ENCODE measurements at places on chromosomes 2 and 18.

DNA sequence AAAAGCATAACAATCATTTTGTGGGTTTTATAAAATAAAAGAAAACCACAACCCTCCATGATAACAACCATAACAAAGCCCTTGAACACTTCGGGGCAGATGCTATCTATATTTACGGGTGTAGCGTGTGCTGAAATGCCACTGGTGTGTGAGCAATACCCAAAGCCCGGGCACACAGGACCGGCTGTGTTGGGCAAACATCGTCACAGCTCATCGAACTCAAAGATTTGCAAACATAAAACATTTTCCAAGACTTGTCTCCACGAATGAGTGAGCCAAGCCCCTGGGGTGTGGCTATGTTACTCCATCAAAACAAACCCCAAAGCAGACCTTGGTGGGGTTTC, 290.2 kb downstream of the LPIN1 start:
- ATAC-seq = peak; percentile 37

DNA sequence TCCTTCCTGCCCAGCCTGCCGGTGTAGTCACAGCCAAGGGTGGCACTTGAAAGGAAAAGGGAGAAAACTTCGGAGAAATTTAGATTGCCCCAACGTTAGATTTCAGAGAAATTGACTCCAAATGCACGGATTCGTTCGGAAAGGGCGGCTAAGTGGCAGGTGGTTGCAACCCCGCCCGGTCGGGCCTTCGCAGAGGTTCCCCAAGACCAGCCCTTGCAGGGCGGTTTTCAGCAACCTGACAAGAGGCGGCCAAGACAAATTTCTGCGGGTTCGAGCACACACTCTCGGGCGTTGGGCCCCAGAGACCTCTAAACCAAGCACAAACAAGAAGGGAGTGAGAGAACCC, 4.8 kb downstream of the ONECUT2 start:
- no peak for ATAC-seq

- ATAC-seq = no peak
Measured at GRCh38 chr2:122011493-122012270, 256.2 kb downstream of the TSN start.

DNA sequence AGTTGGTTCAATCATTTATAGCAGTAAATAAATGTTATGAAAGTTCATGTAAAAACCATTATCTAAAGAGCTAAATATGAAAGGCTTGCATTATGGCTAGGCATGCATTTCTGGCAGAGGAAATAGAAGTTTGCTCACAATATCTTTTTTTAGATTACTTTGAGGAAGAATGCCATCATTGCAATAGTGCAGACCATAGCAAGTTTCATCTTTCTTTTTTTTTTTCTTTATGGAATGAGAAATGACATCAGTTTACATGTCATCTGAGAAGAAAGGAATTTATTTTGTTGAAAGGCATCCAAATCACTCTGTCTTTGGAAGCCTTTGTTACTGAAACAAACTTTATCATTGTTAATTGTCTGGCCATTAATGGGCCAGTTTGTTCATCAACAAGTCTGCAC, 74.5 kb upstream of the NCKAP5 start:
- no peak for ATAC-seq

DNA sequence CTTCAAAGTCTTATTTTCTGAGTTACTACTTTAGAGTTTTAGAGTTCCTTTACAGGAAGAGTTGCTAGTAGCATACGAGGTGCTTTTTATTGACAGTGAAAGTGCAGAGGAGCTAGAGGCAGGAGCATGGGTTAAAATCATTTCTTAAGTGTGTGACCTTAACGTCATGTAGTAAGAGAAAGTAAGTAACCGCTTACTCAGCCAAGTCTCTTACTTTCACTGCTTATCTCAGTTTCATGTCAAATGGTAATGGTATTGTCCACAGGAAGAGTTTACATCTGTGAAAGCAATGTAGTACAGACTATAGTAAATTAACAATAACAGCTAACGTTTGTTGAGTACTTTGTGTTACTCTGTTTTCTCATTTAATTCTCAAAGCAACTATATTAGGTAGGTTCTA, 12.6 kb downstream of the NDUFAF7 start:
- peak; percentile 95 for ATAC-seq

DNA sequence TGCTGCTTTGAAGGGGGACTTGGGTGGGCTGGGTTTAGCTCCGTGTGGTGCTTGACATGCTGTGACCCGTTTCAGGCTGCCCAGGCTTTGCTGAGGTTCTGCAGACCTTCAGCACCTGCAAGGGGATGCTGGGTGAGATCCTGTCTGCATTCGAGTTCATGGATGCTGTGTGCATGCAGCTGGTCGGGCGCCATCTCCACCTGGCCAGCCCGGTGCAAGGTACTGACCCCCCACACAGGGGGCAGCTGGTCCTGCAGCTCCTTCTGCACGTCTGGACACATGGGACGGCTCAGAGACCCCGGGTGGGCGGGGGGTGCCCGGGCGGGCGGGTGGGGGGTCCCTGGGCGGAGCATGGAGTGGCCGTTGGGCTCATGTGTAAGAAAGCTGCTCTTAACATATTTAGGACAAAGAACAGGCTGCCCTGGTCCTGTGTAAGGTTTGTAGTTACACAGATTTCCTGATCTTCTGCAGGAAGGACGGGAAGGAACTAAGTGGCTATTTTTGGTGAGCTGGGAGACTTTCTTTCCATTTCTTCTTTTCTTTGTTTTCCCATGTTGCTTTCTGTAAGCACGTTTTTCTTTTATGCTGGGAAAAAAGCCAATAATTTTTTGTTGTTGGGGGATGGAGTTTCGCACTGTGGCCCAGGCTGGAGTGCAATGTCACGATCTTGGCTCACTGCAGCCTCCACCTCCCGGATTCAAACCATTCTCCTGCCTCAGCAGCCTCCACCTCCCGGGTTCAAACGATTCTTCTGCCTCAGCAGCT, 15.8 kb downstream of the D2HGDH start:
- ATAC-seq = no peak

DNA sequence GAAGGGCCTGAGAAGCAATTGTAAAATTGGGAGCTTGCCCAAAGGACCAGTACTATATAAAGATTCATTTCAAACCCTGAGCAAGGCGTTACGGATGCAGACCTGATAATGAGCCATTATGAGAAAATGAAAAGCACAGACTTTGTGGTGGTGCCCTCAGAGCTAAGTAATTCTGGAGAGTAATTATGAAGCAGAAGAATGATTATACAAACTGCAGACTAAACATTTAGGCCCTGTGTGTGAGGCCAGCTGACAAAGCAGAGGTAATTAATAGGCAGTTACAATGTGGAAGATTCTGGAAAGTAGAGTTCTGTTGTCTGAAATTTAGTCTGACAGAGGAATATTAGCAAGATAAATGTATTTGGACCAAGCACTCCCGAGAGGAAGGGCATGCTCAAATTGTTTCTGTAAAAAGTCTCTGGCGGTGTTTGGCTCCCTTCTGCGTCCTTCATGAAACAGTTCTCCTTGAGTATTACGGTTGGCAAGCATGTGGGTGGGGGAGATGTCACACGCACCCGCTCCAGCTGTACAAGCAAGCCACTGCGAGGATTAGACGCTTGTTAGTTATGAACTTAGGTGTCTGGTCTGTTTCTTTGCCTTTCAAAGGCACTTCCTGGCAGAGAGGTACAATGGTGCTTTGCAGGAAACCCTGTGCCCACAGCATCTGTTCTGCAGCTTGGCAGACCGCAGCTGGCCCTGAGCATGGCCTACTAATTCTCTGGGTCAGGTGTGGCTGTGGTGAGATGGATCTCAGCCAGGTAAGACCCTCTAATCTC, 45.5 kb downstream of the CDC42EP3 start:
- ATAC-seq = peak; percentile 50

GRCh38 chr2:47208852-47209606, 53.9 kb upstream of the STPG4 start:
- no peak for ATAC-seq

DNA sequence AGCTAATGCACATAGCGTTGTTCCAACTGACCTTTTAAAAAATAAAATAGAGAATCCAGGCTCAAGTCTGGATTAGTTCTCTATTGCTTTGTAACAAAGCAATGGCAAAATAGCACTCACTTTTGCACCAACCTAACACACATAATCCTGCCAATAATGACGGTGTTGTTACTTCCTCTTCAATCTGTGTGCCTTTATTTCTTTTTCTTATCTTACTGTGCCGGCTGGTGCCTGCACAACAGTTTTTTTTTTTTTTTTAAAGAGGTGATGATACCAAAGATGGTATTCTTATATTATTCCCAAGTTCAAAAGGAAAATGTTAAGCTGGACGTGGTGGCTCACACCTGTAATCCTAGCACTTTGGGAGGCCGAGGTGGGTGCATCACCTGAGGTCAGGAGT, 3.4 kb downstream of the PLB1 start:
- no peak for ATAC-seq

DNA sequence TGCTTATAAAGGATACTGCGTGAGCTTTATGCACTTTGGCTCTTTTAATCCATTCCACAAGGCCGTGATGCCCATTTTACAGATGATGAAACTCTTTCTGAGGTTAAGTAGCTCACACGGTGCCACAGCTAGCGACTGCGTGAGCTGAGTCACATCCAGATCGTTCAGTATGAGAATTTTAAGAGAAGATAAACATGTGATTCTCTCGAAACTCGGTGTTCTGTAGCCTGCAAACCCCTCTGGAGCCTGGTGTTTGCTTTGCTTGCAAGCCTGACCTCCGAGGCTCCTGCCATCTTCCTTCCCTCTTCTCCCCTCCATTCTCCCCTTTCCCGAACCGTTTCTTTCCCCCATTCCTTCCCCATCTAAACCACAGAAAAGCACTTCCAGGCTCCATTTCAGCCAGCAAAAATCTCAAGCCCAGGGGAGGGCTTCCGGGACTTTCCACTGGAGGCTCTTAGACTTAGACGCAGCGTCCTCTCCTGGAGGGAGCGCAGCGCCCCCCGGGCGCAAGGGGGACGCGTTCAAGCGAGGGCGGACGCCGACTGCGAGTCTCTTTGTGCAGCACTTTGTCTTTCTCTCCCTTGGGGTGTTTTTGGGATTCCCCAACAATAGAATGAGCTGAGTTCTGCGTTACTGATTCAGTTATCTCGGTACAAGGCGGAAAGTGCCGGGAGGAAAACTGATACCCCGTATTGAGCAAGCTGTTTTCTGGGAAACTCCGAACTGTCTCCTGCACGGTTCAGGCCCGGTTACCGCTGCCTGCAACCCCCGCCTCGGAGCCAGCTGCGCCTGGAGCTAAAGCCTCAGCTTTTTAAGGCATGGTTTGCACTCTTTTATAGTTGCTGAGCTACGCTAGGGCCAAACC, 38.0 kb downstream of the CYP1B1 start:
- ATAC-seq = peak; percentile 92

DNA sequence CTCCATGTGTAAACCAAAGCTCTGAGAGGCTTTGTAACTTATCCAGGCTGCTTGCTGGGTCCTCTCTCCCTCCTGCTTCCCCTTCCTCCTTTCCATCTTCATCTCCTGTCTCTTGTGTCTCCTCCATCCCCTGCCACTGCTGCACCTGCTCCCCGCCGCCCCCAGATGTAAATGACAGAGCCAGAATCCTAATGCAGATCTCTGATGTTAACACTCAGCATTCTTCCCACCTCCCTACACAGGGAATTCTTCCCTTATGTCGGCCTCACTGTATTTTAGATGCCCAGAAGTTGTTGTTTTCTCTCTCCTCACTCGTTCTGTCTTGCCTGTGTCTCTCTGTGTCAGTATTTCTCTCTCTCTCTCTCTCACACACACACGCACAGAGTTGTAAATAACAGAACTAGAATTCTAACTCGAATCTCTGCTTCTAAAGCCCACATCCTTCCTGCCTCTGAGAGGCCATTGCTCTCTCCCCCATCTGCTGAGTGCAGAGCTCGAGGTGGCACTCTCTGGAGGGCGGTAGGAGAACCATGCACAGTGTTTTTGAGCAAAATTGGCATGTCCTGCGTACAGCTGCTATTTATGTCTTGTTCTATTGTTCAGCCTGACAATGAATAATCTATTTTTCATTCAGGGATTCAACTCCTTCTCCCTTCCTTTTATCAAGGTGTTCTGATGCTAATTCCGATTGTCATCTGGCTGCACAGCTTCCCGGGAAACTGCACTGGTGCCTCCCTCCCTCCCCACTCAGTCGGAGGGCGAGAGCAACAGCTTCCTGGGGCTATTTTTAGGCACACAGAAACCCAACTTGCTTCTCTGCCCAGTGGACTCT, 219.9 kb downstream of the SH3RF3 start:
- peak; percentile 75 for ATAC-seq

GRCh38 chr18:40676668-40677067, 1278.4 kb upstream of the PIK3C3 start:
- ATAC-seq = no peak

DNA sequence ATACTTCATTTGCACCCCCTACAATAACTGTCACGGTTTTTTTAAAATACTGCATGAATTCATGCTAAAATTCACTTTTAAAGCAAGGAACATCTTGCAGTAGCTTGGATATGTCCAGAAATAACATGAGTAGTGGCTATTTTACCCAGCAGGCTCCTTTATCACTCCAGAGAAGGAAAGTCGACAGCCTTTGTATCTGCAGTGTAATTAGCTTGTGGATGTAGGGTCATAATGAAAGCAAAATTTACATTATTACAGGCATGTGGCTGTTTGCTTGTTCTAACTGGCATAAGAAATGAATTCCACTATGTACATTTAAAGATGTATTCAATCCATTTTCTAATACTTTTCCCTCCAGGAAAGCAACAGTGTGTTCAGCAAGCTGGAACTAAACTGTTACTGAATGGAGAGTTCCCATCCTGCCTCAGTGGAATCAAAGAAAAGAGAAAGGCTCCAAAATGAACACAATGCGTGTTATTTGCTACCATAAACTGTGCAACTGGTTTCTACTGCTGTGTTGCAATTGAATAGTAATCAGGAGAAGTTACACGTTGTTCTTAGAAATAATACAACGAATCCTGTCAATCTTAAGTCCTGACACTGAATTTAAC, 321.2 kb upstream of the VRK2 start:
- ATAC-seq = no peak

- peak; percentile 15 for ATAC-seq
Measured at GRCh38 chr18:12883372-12883683, 709 bp downstream of the PTPN2 start.

DNA sequence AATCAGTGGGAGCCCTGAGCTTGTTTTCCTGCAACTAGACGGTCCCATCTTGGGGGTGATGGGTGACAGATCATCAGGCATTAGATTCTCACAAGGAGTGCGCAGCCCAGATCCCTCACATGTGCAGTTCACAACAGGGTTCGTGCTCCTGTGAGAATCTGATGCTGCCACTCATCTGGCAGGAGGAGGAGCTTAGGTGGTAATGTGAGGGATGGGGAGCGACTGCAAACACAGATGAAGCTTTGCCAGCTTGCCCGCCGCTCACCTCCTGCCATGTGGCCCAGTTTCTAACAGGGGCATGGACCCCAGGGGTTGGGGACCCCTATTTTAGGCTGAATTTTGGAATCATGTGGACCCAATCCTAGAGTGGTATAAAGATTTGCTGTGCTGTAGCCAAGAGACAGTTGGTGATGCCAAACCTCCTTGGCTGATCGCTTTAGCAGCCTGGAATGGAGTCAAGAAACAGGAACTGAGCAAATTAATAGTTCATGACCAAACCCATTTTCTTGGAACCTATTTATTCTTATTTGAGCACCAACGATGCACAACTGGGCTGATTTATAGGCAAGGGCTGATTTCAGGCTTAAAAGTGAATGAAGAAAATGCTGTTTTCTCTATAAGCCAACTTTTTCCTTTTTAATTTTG, 25.7 kb downstream of the LPIN1 start:
- ATAC-seq = no peak
